Activated T-helper 2 cell treated with anti-CD3 and anti-CD28 coated beads, Interferon-gamma antibody, Interleukin-2, Interleukin-4, amounts not matched to agents 10 μg/mL and 5 μg/mL and 100 μg/mL, durations not matched to agents 14 hours and 24 hours and 36 hours (primary cell): ENCODE measurements at places on chromosomes 12 and 14. TPM values are rescaled to one million over a fixed set of nuclear protein-coding genes. Genes with fewer than 3 reads are reported as not detected.

DNA sequence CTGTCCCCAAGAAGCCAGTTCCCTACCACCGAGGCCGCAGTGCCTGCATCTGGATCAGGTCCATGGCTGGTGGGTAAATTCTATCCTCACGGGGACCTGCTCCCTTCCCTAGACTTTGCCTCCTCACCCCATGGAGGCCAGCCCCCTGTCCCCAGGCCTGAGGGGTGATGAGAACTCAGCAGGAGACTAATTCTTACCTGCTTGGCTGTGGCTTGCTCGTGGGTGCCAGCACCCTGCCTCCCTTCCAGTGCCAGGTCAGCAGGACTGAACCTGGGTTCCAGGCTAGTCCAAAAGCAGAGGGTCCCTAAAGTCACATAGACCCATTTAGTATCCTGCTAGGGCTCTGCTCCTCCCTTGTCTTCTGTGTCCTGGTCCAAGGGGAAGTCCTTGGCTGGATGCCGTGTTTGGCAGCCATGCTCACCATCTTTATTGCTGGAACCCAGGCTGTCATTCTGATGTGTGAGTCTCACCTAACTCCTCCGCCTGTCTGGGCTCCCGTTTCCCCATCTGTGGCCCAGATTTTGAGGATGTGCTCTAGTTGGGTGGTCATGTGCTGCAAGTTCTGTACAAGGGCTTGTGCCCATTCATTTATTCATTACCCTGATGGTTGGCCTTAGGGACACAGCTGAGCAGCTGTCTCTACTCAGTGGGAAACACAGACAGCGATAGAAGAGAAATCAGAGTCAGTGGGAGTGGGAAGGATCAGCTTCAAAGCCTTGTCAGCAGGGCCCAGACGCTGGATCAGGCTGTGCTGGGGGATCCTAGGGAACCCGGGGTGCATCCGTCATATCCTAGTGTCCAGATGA is 949 bp downstream of the PLBD2 start:
- peaks cover 12% of the 10 kb centered on the region for H3K4me1 ChIP-seq
- peak overlapping the region; percentile 59 for H3K27ac ChIP-seq
- H3K4me3 ChIP-seq = peak overlapping the region; percentile 85
- peaks cover 3% of the 10 kb centered on the region for H3K36me3 ChIP-seq
- DNase-seq = no peak

DNA sequence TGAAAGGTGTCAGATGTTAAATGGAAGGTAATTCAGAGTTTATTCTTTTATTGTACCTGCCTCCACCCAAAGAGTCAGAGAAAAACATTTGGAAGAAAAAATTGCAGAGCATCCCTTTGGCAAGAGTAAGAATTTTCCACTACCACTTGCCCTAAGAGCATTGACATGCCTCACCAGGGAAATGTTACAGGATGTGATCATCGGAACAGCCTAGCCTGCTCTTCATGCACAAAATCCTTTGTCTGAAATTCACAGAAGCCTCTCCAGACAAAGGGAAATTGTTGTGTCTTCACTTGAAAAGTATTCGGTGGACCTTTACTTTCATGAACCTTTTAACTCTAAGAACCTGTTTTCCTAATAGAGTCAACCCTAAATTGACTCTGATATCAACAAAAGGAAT is 36.9 kb downstream of the ATP2A2 start:
- H3K36me3 ChIP-seq = peaks cover 47% of the 10 kb centered on the region
- no peak overlapping the region for H3K4me3 ChIP-seq
- no peaks in the 10 kb centered on the region for H3K27me3 ChIP-seq

- peaks cover 11% of the 10 kb centered on the region for H3K4me1 ChIP-seq
- no peaks in the 10 kb centered on the region for H3K36me3 ChIP-seq
- no peak overlapping the region for H3K27ac ChIP-seq
- peak overlapping the region; percentile 74 for H3K4me3 ChIP-seq
Measured at GRCh38 chr12:123532808-123533649, 490 bp downstream of the RILPL1 start.

- no peak for DNase-seq
- H3K36me3 ChIP-seq = peaks cover 87% of the 10 kb centered on the region
Measured at GRCh38 chr14:91409928-91410718, 7.5 kb downstream of the CCDC88C start.

DNA sequence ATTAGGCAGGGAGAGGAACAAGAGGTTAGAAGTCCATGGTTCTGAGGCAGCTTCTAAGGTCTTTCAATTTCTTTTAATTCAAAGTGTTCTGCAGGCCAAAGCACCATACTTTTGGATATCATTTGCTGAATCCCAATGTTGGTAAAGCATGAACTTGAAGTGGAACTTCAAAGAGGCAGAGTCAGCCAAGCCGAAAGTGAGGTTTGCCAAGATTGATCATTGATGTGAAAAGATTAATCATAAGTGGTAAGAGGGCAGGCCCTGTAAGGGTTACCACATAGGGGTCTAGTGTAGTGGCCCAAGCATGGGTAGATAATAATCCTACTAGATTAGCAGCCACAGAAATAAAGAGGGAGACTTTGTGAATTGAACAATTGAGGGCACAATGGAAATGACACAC is 191.7 kb upstream of the DIO2 start:
- no peak for DNase-seq
- no peak overlapping the region for H3K4me3 ChIP-seq

GRCh38 chr14:101761881-101762529 is 496 bp downstream of the PPP2R5C start:
- peak overlapping the region; percentile 84 for H3K4me3 ChIP-seq
- peaks cover 5% of the 10 kb centered on the region for H3K27me3 ChIP-seq
- peaks cover 27% of the 10 kb centered on the region for H3K36me3 ChIP-seq
- peaks cover 33% of the 10 kb centered on the region for H3K4me1 ChIP-seq

DNA sequence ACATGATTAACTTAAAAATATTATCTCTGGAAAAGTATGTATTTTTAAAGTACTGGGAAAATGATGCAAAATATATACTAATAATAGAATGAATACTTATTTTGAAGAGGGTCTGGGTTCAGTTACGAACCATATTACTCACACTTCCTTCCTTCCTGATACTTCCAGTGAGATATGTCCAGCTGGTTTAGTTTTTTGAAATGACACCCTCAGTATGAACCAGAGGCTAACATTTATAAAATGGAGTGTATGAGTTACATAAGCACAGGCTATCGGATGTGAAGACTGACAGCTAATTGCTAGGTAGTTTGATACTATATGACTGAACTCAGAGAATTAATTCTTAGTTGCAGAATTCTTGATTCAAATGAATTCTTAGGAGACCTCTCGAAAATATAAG is 122.9 kb downstream of the OTOGL start:
- no peak overlapping the region for H3K4me3 ChIP-seq
- H3K27ac ChIP-seq = no peak overlapping the region
- no peaks in the 10 kb centered on the region for H3K4me1 ChIP-seq
- DNase-seq = no peak
- peaks cover 5% of the 10 kb centered on the region for H3K27me3 ChIP-seq

The RND1 gene
- total RNA-seq = 3.5 and 4.7 TPM in 2 replicates
